ENCODE measurements at places on chromosomes 4 and X. TPM values are rescaled to one million over a fixed set of nuclear protein-coding genes. Genes with fewer than 3 reads are reported as not detected.

DNA sequence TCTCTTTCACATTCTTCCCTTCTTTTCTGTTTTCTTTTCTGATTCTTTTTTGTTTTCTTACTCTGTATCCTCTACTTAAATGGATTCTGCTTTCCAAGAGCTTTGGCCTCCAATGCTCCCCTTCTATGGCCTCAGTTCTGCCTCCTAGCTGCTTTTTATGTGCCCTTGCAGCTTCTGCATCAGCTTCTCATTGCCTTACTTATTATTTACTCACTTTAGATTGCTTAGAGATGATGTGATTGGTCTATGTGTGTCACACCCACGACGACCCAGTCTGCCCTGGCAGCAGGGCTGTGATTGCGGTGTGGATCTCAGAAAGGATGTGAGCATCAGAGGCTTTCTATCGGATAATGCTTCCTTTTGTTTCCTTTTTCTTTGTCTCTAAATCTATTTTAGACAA lies 71.8 kb upstream of the SMARCA5 start:
- no peak for DNase-seq

GRCh38 chrX:109774706-109775105 lies 41.6 kb upstream of the ACSL4 start:
- DNase-seq = no peak

- DNase-seq = peak; percentile 27
Observed at GRCh38 chr4:2842687-2843262, 869 bp upstream of the ADD1 start.

DNA sequence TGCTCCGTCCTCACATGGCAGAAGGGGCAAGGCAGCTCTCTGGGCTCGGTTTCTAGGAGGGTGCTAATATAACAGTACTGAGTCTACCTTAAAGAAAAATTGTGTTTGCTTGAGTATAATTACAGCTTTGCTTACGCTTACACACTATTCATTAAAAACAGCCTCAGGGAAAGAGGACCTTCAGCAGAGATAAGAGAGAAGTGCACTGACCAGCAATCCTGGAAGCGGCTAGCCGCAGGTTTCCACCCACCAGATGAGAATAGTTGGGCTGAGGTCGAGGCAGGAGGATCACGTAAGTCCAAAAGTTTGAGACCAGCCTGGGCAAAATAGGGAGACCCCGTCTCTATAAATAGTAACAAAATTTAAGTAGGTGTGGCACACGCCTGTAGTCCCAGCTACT lies 15.2 kb upstream of the MRFAP1 start:
- DNase-seq = no peak

- DNase-seq = no peak
Observed at GRCh38 chrX:44735498-44735897, 108.3 kb upstream of the DUSP21 start.

- DNase-seq = no peak
Observed at GRCh38 chrX:10725071-10725470, 104.7 kb upstream of the MID1 start.

DNA sequence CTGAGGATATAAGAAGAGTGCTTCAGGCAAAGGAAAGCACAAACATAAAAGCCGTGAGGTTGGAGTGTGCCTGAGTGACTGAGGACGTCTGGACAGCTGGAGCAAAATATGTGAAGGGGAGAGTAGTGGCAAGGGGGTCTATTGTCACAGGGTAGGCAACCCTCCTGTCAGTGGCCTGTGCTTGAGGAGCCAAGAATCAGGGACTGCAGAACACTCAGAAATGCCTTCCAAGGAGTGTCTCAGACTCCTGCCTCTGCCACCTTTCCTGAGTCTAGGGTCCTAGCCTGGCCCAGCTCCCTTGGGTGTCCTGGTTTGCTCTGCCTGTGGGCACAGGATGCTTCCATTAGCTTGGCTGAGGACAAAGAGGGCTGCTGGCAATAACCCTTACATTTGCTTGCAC lies 152.5 kb upstream of the PJA1 start:
- no peak for DNase-seq

GRCh38 chr4:103375278-103375677 lies 177.1 kb upstream of the CENPE start:
- DNase-seq = no peak

DNA sequence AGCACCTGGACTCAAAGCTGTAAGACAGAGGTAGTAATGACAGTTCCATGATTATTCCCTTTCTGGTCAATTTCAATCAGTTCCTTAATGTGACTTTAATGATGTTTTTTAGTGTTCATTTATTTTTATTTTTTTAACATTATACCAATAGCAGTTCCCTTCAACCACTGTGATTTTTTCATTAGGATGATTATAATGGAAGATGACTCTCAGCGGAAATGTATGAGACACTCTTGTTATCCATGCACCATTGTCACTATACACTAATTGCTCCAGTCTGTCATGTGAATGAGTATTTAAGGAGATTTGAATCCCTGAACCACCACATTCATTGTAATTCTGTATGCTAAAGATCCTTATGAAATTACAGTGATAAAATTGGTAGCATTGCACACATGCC lies 2102.3 kb upstream of the AGA start:
- no peak for DNase-seq

DNA sequence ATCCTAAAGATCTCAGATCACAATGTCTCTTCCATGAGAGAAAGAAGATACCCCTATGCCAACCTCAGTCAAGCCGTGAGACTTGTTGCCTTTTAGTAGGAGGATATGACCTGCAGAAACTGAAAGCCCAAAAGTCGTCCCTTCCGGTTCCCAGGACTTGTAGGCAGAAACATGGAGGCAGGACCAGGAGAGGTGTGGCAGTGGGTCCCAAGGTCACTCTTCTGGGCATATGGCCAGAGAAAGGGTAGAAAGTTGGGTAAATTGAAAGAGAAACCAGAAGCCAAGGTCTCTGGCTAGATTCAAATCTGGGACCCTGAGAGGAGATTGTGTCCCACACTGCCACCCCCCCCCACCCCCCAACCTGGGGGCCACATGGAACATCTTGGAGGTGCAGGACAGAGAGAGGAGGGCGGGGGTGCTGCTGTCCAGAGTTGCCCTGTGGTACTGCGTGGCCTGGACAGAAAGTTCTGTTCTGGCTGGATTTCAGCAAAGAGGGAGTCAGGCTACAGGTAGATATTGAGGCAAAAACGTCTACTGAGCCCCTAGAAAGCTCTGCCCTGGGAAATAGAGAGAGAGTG lies 55.4 kb downstream of the DDX3X start:
- DNase-seq = no peak

GRCh38 chr4:6278801-6279197 lies 9.1 kb downstream of the WFS1 start:
- DNase-seq = peak; percentile 73

DNA sequence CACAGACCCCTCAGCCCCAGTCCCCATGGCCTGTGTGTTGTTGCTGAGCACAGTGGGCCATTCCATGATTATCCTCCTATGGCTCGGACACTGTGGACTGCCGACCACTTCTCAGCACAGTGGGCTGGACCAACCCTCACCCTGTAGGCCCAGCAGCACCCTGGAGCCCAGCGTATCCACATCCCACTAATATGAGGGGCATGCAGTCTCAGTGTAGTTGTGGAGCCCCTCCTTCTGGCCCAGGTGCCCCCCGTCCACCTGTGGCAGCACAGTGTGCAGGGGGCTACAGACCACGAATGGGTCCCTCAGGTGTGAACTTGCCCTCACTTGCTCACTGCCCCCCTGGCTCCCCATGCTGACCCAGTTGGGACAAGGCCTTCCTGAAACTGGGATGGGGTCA lies 7.9 kb downstream of the SPON2 start:
- DNase-seq = peak; percentile 29

DNA sequence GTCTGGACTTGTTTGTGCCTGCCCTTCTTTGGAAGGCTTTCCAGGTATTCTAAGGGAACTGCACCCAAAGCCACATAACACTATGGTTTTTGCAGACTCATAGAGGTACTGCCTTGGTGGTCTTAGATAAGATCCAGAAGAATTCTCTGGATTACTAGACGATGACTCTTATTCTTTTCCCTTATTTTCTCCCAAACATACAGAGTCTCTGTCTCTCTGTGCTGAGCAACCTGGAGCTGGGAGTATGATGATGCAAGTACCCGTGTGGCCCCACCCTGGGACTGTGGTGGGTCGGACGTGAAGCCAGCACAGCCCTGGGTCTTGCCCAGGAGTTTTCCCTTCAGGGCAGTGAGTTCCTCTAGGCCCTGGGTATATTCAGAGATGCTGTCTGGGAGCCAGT lies 1342.4 kb upstream of the TENM3 start:
- DNase-seq = no peak

- no peak for DNase-seq
Observed at GRCh38 chr4:165768281-165768680, 104.8 kb upstream of the TLL1 start.

DNA sequence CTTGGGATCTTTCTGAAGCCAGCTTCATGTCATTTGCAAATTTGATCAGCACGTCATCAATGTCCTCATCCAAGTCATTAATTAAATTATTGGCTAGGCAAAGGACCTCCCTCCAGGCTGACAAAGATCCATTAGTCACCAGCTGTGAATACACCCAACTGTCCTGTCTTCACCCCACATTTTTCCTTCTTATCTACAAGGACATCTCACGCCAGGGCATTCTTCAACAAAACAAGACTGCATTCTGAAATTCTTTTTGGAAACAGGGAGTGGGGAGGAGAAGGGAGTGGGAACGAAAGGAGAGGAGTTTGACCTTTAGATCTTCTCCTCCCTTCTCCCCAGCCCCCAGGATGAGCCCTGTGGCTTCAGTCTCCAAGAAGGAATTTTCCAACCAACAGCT lies 32.7 kb downstream of the NLGN3 start:
- DNase-seq = no peak

DNA sequence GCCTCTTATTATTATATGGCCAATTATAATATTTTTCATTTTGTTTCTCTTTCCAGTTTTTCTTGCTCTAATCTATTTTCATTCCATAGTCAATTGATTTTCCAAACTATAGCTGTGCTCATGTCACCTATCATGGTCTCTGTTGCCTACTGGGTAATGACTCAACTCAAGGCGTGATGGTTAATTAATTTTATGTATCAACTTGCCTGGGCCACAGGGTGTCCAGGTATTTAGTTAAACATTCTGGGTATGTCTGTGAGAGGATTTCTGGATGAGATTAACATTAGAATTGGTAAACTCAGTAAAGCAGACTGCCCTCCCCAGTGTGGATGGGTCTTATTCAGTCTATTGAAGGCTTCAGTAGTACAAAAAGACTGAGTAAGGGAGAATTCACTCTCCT lies 9.9 kb downstream of the FHIP1A start:
- no peak for DNase-seq

DNA sequence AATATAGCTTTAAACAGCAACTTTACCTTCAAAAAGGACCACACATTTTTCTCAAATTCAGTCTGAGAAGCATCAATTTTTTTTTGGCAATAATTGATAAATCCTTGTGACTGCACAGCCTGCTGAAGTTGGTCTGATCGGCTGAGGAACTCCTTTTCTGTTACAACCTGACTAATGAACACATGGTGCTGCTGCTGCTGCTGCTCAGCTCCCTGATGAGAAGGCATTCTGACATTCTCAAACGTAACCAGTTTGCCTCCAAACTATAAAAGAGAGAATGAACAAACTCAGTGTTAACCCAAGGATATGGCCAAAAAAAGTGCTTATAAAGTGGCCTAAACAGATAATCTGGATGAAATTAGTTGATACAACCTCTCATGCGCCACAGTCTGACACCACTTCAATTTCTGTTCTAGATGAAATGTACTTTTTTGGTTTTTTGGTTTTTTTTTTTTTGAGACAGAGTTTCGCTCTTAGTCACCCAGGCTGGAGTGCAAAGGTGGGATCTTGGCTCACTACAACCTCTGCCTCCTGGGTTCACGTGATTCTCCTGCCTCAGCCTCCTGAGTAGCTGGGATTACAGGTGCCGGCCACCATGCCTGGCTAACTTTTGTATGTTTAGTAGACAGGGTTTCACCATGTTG lies 26.5 kb downstream of the SEC31A start:
- DNase-seq = peak; percentile 56

GRCh38 chrX:41919870-41920269 lies 3.5 kb downstream of the CASK start:
- DNase-seq = no peak

DNA sequence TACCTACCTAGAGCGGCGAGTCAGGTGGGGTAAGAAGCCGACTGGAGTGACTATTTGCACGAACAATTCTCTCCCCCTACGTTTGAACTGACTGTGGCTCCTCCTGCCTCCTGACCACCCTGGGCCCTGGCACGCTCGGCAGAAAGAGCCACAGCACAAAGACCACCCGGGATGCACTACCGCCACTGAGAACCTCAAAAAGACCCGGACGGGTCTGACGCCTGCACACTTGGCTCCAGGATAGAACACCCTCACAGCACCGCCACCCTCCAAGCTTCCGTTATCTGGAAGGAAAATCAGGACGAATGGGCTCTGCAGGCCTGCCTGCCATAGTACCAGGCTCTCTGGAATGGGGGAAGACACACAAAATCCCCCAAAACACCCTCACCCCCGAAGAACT lies 2.2 kb downstream of the LRPAP1 start:
- no peak for DNase-seq

GRCh38 chrX:8034058-8034457 lies 106.8 kb upstream of the PNPLA4 start:
- DNase-seq = no peak

GRCh38 chr4:176436293-176436973 lies 116.7 kb downstream of the SPCS3 start:
- DNase-seq = no peak

DNA sequence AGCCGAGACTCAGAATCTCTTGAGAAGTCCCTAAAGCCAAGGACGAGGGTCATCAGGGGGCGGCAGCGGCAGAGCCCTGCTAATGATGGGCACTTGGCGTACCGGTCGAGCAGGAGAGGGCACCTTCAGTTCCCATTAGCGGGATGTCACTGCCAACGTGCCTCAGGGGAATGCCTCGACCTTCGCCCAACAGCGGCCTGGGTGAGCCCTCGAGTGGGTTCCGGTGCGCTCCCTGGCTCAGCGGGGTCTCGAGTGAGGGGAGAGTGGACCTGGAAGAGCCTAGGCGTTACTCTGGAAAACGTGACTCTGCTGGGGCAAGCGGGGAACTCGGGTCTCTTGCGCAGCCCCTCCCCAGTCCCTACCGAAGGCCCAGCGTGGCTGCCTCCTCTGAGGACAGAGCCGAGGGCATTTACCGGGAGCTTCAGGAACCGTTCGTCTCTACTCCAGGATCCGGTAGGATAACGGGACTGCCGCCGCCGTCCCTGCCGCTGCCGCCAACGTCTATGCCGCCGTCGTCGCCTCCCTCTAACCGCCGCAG lies 36.9 kb downstream of the PGRMC1 start:
- no peak for DNase-seq

DNA sequence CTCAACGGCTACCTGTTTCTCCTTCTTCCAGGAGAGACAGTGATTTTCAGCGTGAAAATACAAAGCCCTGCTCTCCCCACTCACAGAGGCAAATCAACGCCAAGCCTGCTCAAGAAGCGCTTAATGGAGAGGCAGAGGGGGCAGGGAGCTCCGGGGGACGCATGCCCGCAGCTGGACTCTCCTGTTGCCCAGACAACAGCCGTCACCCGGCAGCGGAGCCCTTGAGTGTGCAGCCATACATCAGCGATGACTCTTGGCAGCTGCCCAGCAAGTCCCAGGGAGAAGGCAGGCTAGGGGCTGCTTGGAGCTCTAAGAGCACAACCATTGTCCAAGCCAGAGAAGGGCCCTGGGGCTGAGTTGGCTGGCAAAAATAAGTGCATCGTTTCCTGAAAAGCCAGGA lies 71.0 kb upstream of the AFAP1 start:
- DNase-seq = no peak

The PIR gene
- total RNA-seq = 6.2 TPM

The RCHY1 gene
- 34.1 TPM for total RNA-seq

The GPR50 gene
- not detected for total RNA-seq

The C4orf54 gene
- not detected for total RNA-seq

The RNF212 gene
- total RNA-seq = 1.2 TPM

The MAGED4B gene
- total RNA-seq = 0.98 TPM

The CFAP97 gene
- total RNA-seq = 31.8 TPM

The ITGB1BP2 gene
- 5.6 TPM for total RNA-seq

The HCCS gene
- 18.9 TPM for total RNA-seq

Measured in activated CD8-positive, alpha-beta memory T cell treated with anti-CD3 and anti-CD28 coated beads, Interleukin-2, amount 10 ng/mL, durations not matched to agents 7 days and 5 days (primary cell).